ENCODE measurements at places on chromosomes 1 and 21.

DNA sequence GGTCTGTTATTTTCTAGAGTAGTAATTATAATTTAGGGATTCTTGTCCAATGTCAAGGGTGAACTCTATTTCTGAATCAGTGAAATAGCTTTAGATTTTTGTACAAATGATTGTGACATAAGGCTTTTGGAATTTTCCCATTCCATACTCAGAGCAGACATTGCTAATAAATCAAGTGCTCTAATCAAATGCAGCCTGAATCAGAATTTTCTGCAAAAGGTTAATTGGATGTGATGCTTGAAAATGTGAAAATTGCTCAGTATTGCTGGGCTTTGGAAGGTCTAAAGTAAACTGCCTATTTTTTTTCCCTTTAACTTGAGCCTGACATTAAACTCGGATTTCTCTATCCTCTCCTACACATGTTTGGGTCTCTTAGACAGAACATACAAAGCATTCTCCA is 23.2 kb downstream of the SGIP1 start:
- DNase-seq = no peak

GRCh38 chr1:178098262-178098661 is 4.4 kb downstream of the RASAL2 start:
- DNase-seq = no peak

- DNase-seq = no peak
Measured at GRCh38 chr1:18077657-18078215, 29.9 kb upstream of the IGSF21 start.

GRCh38 chr1:40315795-40316594 is 1.1 kb downstream of the COL9A2 start:
- DNase-seq = no peak

DNA sequence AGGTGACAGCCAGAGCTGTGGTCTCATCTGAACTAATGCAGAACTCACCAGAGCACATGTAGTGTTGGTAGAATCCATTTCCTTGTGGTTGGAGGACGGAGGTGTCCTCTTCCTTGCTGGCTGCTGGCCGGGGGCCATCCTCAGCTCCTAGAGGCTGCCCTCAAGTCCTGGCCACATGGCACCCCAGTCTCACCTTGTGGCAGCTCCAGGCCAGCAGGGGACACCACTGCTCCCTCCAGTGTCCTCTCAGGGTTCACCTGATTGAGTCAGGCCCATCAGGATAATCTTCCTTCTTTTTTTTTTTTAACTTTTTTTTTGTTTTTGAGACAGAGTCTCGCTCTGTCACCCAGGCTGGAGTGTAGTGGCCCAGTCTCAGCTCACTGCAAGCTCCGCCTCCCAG is 2.9 kb downstream of the KCNE1 start:
- DNase-seq = no peak

- DNase-seq = peak; percentile 57
Measured at GRCh38 chr1:181062836-181063428, 25.6 kb upstream of the IER5 start.

DNA sequence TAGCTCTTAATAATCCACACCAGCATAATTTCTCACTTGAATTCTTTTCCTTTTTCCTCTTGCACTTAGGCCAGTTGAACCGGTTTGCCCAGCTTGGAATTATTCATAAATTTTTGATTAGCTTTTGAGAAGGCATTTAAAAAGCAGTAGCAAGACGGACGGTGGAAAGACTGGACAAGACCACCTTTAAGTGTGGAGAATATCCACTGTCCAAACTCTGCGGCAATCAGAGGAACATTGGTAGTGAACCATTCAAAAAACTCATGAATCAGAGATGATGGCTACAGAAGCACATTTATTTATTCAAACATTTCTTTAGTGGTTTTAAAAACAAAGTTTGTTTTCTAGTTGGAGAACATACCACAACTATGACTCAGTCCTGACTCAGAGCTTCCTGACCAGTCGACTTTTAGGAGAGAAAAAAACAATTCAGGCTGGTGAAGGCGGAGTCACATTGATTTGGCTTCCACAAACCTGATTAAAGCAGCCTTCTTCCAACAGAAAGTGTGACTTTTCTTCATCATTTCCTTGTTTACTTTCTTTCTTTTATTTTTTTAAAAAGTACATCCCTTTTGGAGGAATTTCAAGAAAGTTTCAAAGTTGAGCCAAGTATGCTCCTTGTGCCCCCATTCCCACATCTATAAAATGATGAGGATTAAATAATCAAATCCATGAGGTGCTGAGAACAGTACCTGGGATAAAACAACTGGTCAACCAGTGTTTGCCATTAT is 128.8 kb downstream of the ADSS2 start:
- peak; percentile 84 for DNase-seq

DNA sequence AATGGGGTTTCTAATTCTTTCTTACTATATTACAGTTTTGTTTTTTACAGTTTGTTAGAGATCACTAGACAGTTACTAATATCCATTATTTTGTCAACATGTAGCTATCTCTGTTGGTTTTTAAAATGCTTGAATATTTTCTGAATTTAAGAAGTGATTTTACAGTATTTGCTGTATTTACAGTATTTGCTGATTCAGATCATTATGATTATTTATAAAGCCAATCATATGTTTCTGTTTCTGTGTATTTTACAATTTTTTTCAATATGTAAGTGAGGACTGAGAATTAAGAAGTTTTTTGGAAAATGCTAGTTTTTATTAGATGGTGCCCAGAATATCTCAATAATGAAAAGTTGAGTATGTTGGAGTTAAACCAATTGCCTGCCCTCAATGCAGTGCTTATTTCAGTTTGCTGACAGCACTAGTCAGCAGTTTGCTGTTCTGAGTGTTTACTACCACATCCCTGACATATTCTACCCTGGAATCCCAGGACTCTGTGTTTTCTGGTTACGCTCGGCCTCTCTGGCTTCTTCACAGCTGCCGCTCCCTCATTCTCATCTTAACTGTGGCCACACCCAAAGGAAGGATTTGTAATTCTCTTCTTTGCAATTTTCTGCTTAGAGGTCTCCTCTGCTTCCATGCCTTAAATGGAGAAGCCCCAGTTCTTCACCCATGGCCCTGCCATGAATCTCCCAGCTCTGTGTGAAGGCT is 68.0 kb upstream of the BACH1 start:
- no peak for DNase-seq

- no peak for DNase-seq
Measured at GRCh38 chr1:235567812-235568503, 63.7 kb upstream of the B3GALNT2 start.

DNA sequence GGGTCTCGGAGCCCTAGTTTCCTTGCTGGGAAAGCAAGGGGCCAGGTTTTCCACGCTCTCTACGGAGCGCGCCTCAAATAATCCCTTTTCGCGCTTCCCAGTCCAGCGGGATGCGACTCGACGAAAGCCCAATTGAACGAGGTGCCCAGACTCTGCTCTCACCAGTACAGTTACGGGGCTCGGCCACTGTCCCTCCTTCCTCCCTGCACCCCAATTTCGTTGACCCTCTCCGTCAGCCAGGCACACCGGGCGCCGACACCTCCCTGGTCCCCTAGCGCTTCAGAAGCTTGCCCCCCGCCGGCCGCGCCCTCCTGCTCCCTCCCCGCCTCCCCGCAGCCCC is 389 bp downstream of the SEMA6C start:
- DNase-seq = no peak

- no peak for DNase-seq
Measured at GRCh38 chr1:205534444-205534985, 30.0 kb downstream of the CDK18 start.
